Cardiac muscle cell (in vitro differentiated cells and primary cell): ENCODE measurements at places on chromosomes 12 and 14. TPM values are rescaled to one million over a fixed set of nuclear protein-coding genes. Genes with fewer than 3 reads are reported as not detected.

Gene PHLDA1
- total RNA-seq: 8.1 and 9.3 TPM in 2 replicates

Gene DDX55
- 14.9 and 16.1 TPM in 2 replicates for total RNA-seq

Gene CATSPERB
- not detected in 2 replicates for total RNA-seq

Gene TTC6
- total RNA-seq: not detected in 2 replicates

Gene CAPZA3
- not detected in 2 replicates for total RNA-seq

Gene POTEG
- total RNA-seq: not detected in 2 replicates

Gene KRT77
- total RNA-seq: not detected in 2 replicates

Gene ESR2
- 0.86 and 1.0 TPM in 2 replicates for total RNA-seq

DNA sequence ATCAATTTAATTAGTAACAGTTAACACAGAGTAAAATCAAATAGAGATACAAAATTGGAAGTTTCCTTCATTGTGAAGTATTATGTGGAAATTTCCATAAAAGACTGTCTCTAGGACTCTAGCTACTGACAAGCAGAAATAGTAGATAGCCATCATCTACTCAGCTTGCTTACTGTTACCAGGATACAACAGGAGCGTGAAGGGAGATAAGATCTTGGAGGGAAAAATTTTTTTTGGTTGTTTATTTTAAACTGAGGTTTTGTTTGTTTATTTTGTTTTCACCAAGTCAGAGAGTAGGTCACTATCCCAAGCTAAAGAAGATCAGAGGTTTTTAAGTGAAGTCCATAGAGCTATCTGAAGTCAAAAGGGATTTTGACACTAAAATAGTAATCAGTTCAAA is 861.3 kb upstream of the MGAT4C start:
- H3K4me1 ChIP-seq: peaks cover 4% of the 10 kb centered on the region
- H3K27ac ChIP-seq: no peak overlapping the region
- H3K36me3 ChIP-seq: no peaks in the 10 kb centered on the region
- H3K4me3 ChIP-seq: no peak overlapping the region

GRCh38 chr12:88896958-88897357 is 316.7 kb upstream of the KITLG start:
- H3K4me3 ChIP-seq: no peak overlapping the region
- H3K27me3 ChIP-seq: no peaks in the 10 kb centered on the region
- H3K36me3 ChIP-seq: no peaks in the 10 kb centered on the region

DNA sequence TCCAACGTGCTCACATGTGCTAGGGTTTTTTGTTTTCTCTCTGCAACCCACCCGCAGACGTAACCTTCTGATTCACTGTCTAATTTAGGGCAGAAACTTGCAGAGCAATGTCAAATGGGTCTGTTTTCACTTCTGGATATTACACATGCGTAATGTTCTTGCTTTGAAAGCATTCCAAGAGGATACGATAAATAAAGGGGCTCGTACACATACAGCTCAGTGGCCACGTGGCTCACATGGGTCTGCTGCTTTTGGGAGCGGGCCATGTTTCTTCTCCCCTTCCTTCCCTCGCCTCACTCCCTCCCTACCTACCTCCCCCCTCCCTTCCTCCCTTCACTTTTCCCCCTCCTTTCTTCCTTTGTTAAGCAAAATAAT is 23.4 kb downstream of the CACNA1C start:
- DNase-seq: peak; percentile 76
- H3K36me3 ChIP-seq: no peaks in the 10 kb centered on the region
- no peak overlapping the region for H3K4me3 ChIP-seq
- H3K4me1 ChIP-seq: peaks cover 47% of the 10 kb centered on the region
- peak overlapping the region; percentile 99 for H3K27ac ChIP-seq
- no peaks in the 10 kb centered on the region for H3K27me3 ChIP-seq

GRCh38 chr14:70149596-70150165 is 39.1 kb downstream of the SLC8A3 start:
- H3K27me3 ChIP-seq: peaks cover 44% of the 10 kb centered on the region
- DNase-seq: no peak
- peaks cover 8% of the 10 kb centered on the region for H3K4me1 ChIP-seq
- H3K4me3 ChIP-seq: no peak overlapping the region
- H3K36me3 ChIP-seq: no peaks in the 10 kb centered on the region

GRCh38 chr14:65168840-65169239 is 66.5 kb upstream of the MAX start:
- H3K36me3 ChIP-seq: no peaks in the 10 kb centered on the region
- peak; percentile 76 for DNase-seq
- H3K27me3 ChIP-seq: no peaks in the 10 kb centered on the region
- no peak overlapping the region for H3K27ac ChIP-seq

DNA sequence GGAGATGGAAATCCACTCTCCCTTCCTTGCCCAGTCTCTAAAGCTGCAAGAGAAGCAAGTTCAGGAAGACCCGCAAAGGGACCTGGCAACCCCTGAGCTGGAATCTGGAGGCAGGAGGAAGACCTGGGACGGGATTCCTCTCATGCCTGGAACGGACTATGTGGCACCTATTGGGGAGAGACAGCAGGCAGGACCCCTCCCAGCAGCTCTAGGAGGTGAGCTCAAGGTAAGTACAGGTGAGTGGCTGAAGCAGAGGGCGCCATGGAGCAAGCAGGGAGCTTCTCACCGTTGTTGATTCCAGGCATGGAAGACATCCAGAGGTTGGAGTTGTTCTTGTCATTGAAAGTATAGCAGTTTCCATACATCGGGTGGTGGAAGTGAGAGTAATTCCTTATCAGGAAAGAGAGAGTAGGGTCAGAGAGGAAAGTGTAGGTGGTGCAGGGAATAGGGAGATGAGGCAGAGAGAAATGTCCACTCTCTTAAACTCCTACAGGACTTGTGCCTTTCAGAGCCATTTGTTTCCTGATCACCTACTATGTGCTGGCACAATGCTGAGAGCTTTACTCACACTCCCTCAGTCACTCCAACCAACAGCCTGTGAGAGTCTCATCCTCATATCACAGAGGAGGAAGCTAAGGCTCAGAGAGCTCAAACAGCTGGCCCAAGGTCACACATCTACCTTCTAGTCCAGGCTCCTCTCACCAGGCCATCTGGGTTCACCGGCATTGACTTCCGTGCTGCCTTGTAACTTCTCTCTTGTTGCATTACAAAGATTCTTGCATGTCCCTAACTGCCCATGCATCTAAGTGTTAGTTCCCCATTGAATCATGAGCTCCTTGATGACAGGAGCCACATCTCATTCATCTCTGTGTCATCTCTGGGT is 13.9 kb upstream of the TNFRSF1A start:
- no peaks in the 10 kb centered on the region for H3K36me3 ChIP-seq
- H3K27ac ChIP-seq: no peak overlapping the region
- H3K4me1 ChIP-seq: no peaks in the 10 kb centered on the region
- H3K4me3 ChIP-seq: no peak overlapping the region

GRCh38 chr12:51889216-51890132 is 1.6 kb downstream of the ANKRD33 start:
- no peaks in the 10 kb centered on the region for H3K4me1 ChIP-seq
- no peaks in the 10 kb centered on the region for H3K27me3 ChIP-seq
- H3K4me3 ChIP-seq: no peak overlapping the region
- no peak overlapping the region for H3K27ac ChIP-seq
- H3K36me3 ChIP-seq: no peaks in the 10 kb centered on the region

DNA sequence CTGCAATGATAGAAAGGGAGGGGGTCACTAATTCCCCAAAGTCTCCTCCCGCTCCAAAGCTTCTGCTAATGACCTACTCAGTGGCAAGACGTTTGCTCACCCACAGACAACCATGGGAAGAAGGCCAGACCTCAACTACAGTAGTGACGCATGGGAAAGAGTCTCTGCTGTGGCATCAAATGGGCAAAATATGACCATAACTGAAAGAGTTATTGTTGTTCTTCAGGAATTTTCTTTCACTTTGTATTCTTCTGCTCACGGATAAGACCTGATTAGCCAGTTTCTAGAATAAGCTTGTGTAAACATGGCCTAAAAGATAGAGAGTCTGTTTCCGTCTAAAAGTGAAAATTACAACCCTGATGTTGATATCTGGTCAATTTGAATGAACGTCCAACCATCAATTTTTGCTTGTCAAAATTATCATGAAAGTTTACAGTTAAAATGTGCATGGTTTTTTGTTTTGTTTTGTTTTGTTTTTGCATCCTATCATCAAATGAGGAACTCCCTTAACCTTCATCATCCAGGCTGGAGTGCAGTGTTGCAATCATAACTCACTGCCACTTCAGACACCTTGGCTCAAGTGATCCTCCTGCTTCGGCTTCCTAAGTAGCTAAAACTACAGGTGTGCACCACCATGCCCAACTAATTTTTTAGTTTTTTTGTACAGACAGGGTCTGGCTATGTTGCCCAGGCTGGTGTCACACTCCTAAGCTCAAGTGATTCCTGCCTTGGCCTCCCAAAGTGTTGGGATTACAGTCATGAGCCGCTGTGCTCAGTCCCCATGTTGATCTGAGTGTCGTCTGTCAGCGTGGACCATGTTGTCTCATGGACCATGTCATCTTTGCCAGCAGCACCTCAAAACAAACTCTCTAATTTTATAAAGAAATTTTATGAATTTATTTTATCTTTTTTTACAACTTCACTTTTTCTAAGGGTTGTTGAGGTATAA is 7.0 kb downstream of the KRT6B start:
- H3K4me3 ChIP-seq: no peak overlapping the region
- H3K4me1 ChIP-seq: peaks cover 6% of the 10 kb centered on the region
- H3K27ac ChIP-seq: no peak overlapping the region
- H3K36me3 ChIP-seq: no peaks in the 10 kb centered on the region
- DNase-seq: no peak
- H3K27me3 ChIP-seq: peaks cover 7% of the 10 kb centered on the region

DNA sequence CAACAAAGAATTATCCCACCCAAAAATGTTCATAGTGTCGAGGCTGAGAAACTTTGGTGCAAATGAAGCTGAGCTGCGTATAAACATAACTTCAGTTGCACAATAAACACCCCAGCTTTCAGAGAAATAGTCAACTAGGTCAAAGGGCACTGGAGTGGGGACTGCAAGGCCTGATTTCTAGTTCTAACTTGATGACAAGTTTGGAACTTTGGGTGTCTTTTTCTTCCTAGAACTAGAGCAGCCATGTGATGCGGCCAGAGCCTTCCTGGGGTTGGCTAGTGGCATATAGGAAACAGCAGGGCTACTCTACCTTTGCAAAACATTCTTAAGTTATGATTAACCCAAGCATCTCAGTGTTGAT is 298.4 kb upstream of the AMIGO2 start:
- peaks cover 3% of the 10 kb centered on the region for H3K4me1 ChIP-seq
- peaks cover 7% of the 10 kb centered on the region for H3K27me3 ChIP-seq
- no peaks in the 10 kb centered on the region for H3K36me3 ChIP-seq
- DNase-seq: peak; percentile 58
- H3K4me3 ChIP-seq: no peak overlapping the region

DNA sequence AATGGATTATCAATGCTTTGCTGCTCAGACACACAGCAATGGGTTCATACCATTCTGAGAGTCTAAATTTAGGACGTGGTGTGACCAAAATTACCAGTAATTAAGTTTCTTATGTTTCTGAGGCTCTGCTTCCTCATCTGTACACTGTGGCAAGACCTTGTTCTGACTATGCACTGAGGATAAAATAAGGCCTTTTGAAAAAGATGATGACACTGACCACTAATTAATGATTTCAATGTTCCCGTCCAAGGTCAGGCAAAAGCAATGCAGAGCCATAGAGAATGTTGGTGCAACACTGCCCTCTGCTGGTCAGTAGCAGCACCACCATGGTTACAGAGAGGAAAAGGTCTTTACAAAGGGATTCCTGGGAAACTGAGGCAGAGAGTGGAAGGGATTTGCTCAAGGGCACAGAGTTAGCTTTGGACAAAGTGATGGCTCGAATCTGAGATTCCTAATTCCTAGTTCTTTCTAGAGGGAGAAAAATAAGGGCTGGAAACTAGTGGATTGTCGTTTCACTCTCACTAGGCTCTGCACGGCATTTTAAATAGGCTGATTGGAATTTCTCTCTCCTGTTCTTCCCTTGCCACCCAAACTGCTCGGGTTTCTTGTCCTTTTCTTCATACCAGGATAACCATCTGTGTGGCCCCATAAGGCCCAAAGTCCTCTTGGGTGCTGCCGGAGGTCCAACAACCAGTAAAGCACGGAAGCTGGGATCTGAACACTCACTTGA is 22.3 kb upstream of the P2RX7 start:
- no peak overlapping the region for H3K27ac ChIP-seq
- H3K36me3 ChIP-seq: no peaks in the 10 kb centered on the region
- H3K27me3 ChIP-seq: no peaks in the 10 kb centered on the region
- no peaks in the 10 kb centered on the region for H3K4me1 ChIP-seq
- peak; percentile 79 for DNase-seq
- H3K4me3 ChIP-seq: no peak overlapping the region

DNA sequence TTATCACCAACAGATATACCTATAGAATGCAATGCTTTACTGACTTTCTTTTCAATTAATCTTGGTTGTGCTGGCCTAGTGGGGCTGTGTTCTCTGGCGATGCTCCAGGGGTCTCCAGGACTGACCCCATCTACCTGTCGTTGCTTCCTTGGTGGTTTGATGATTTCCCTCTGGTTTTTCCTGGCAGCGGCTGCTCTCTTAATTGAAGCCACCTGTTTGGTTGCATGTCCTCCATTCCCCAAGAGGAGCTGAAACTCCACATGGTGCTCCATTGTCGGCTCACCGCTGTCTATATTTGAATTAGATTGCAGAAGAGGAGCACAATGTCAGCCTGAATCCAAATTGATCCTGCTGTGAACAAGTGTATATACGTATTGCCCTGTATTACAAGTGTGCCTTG is 7.1 kb upstream of the IFNG-AS1 start:
- no peak overlapping the region for H3K27ac ChIP-seq
- H3K27me3 ChIP-seq: no peaks in the 10 kb centered on the region
- no peak overlapping the region for H3K4me3 ChIP-seq
- DNase-seq: no peak
- no peaks in the 10 kb centered on the region for H3K36me3 ChIP-seq

GRCh38 chr14:35047976-35048513 is 2.0 kb downstream of the FAM177A1 start:
- DNase-seq: no peak
- peaks cover 3% of the 10 kb centered on the region for H3K36me3 ChIP-seq
- no peaks in the 10 kb centered on the region for H3K27me3 ChIP-seq
- H3K4me3 ChIP-seq: no peak overlapping the region

- no peak overlapping the region for H3K27ac ChIP-seq
- no peaks in the 10 kb centered on the region for H3K4me1 ChIP-seq
Observed at GRCh38 chr14:80638620-80639515, 302.7 kb downstream of the CEP128 start.
